Left hindlimb (tissue), 1 donor: ENCODE measurements at places on chromosomes 7 and 10.

- DNase-seq: peak; percentile 74
Observed at GRCh38 chr10:127196282-127197153, at the start of gene INSYN2A. INSYN2A (minus strand) TSS chr10:127196591; CDS start chr10:127176395, 20,196 bp downstream.

- DNase-seq: no peak
Observed at GRCh38 chr7:107528461-107528860, 35.3 kb downstream of the COG5 start.

DNA sequence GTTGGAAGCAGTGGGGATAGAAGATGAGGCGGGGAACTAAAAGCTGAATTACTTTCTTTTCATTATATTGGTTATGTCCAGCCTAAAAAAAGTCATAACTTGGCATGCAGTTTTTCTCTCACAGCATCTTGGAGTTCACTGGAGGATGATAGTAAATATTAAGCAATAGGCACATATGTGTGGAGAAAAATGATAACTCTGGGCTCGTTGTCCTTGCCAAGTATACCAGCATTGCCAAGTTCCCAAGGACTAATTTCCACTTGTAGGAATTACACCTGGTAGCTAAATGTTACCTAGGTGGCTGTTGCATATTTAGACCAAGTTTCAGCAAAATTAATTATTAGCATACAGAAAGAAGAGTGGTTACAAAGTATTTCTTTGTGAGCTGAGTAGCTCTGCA lies 1007.6 kb downstream of the ANKRD7 start:
- no peak for DNase-seq

GRCh38 chr10:119919271-119919670 lies 26.7 kb downstream of the SEC23IP start:
- DNase-seq: no peak

DNA sequence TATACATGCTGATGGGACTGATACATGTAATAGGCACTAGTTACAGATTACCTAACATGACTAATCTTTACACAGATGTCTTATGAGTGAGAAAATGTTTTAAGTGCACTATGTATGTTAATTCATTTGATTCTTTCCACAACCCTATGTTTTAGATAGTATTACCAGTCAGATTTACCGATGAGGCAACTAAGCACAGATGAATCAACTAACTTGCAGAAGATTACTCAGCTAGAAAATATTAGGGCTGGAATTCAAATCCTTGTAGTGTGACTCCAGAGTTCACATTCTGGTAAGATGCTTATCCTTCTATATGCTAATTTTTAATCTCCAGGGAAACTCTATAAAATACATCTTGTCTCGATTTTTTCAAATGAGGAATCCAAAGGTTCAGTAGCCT lies 964.9 kb downstream of the REEP3 start:
- no peak for DNase-seq

DNA sequence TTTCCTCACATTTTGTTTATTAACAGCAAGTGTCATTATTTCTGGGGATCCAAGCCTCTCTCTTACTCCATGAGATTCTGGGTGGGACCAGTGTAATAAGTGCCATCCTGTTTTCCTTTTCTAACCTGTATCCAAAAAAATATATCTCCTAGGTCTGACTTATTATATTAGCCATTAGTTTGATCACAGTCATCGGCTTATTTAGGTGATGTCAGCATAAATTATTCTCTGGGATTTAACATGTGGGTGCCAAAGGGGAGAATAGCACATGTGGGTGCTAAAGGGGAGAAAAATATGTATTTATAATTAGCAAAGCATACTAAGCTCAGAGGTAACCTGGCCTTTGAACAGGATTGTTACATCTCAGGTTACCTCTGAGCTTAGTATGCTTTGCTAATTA lies 293.8 kb upstream of the SEMA3D start:
- DNase-seq: no peak

- peak; percentile 10 for DNase-seq
Observed at GRCh38 chr10:129759214-129760002, 204.7 kb downstream of the EBF3 start.

- no peak for DNase-seq
Observed at GRCh38 chr10:60731134-60731885, 47.0 kb upstream of the CDK1 start.

DNA sequence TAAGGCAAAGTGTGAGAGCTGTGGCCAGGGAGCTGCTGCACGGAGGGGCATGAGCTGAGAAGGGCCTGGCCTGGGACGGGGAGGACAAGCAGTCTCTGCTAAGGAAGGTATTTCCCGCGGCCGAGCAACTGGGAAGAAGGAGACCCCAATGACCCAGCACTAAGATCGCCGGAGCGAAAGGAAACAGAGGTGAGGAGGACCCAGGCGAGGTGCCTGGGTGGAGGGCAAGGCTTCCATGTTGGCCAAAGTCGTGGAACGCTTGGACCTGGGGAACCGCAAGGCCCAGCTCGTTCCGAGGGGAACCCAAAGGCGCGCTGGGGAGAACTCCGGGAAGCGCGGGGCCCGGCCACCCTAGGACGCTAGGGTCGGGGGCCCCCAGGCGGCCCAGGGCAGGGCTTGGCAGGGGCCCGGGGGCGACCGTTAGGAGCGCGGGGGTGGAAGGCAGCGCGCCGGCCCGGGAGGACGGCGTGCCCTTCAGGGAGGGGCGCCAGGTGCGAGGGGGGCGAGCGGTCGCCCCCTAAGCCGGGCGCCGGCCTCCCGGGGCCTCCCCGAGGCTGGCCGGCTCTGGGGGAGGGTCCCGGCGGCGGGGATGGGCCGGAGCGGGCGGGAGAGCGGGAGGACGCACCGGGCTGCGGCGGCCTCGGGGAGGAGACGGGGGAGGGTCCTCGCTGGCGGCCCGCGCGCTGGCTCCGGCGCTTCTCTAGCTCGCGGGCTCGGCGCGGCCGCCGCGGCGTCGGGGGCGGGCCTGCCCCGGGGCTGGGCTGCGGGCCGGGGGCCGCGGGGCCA lies 545 bp downstream of the GIGYF1 start:
- no peak for DNase-seq

GRCh38 chr10:19966751-19967150 lies 150.5 kb downstream of the PLXDC2 start:
- DNase-seq: peak; percentile 55

DNA sequence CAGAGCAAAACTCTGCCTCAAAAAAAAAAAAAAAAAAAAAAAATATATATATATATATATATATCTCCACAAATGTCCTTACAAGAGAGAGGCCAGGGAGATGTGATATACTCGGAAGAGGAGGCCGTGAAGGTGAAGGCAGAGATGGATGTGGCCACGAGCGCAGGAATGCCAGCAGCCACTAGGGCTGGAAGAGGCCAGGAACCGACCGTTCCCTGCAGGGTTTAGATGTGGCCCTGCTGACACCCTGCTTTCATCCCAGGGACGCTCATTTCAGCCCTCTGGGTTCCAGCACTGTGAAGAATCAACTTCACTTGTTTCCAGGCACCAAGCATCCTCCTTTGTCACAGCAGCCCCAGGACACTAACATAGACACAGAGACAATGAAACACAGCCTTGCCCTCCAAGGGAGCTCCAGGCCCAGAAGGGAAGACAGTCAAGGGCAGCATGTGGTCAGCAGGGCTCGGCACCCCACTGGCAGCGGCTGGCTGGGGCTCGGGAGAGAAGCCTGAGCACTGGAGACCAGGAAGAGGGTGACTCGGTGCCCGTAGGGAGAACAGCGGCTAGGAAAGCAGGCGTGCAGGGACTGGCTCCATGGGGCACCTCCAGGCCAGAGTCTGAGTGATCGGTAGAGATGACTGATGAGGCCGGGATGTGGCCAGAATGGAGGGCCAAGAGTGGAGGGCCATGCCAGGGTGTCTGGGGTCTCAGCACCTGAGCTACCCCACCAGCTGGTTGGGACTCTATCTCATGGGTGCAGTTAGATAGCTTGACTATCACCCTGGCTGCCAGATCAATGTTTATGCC lies 7.6 kb downstream of the WDR86 start:
- DNase-seq: no peak

DNA sequence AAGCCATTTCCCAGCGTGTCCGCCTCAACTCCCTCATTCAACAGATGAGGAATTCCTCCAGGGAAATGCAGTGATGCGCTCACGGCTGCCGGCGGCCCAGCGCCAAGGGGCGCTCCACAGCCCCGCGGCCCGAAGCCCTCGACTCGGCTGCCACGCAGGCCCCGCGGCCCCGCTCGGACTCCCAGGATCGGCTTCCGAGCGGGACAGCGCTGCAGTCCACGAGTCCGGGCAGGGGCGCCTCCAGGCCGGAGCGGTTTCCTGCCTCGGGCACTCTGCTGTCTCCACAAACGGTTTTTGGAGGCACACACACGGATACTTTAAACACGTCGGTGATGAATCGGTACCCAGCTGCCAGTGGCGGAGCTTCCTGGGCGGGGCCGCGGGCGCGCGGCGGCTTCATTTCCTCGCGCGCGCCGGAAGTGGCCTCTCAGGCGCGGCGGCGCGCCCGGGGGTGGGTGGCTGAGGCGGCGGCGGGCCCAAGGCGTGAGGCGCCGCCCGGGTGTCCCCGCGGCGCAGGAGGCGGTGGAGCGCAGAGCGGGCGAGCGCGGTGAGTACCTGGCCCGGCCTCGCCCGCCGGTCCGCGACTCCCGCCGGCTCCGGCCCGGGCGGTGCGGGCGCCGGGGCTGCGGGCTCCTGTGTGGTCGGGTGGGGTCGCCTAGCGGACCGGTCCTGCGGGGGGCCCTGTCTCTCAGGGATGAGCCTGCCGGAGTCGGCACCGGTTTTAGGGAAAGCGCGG lies at the start of gene CSGALNACT2:
Gene CSGALNACT2, plus strand, starts transcription at position 425 of the 736 bp plus-strand sequence. CDS start 16,705 bp downstream, outside the sequence.
- DNase-seq: peak; percentile 91

- no peak for DNase-seq
Observed at GRCh38 chr7:44766416-44766801, 17.8 kb downstream of the ZMIZ2 start.

DNA sequence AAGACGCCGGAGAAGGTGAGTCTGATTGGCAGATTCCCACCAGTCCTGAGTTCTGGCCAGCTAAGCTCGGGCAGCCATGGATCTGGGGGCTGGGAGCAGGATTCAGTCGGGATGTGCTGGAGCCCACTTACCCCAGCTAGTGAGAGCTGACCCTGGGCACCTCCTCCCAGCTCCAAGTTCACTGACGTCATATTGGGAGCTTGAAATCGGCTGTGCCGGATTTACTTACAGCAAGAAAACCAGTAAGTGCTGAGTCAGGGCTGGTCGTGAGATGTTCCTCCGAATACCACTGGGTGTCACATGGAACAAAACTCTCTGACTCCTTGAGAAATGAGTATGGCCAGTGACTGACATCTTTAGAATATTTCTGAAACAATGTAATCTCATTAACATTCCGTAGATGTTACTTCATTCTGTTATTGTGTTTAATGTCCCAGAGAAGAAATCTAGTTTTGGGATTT lies 621.2 kb downstream of the SDK1 start:
- DNase-seq: peak; percentile 61

DNA sequence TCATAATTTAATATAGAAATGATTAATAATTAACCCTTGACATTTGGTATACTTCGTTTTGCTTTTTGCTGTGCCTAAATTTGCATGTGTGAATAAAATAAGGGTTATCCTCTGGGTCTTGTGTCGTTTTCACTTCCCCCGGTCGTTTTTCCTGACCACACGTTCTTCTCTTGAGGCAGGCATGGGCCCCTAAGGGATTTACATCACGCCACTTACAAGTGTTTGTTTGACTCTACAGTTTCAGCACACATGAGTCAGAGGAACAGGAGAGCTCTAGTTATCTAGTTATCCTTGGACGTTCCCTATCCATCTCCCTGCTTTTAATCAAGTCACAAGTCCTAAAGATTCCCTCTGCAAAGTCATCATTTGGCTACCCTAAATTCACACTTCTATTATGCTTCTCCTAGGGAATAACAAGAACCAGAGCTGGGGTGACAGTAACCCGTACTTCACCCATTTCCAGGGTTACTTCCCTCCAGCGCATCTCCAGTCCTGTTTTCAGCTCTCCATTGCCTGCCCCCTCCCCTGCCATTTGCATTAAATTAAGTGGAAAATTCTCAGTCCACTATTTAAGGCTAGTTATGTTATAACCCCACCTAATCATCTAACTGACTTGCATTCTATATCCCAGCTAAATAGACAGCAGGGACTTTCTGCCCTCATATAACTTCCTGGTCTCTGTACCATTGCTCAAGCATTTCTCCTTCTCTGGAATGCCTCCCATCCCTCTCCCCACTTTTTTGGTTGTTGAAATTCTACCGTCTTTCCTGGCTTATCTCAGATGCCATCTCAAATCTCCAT lies 206.9 kb downstream of the PTEN start:
- DNase-seq: no peak

DNA sequence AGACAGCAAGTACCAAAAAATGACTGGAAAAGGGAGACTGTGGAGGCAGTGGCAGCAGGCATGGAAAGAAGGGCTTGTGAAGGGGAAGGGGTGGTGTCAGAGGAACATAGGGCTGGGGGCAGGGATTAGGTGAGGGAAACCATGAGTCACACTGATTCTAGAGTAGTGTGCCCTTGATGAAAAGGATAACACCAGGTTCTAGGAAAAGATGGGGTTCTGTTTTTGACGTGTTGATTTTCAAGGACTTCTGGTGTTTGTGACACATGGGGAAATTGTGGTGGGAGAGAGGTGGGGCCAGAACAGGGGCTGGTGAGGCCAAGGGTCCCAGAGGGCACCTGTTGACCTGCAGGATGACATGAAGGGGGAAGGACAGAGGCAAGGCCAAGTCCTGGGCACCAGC lies 57.1 kb downstream of the FIGNL1 start:
- no peak for DNase-seq

DNA sequence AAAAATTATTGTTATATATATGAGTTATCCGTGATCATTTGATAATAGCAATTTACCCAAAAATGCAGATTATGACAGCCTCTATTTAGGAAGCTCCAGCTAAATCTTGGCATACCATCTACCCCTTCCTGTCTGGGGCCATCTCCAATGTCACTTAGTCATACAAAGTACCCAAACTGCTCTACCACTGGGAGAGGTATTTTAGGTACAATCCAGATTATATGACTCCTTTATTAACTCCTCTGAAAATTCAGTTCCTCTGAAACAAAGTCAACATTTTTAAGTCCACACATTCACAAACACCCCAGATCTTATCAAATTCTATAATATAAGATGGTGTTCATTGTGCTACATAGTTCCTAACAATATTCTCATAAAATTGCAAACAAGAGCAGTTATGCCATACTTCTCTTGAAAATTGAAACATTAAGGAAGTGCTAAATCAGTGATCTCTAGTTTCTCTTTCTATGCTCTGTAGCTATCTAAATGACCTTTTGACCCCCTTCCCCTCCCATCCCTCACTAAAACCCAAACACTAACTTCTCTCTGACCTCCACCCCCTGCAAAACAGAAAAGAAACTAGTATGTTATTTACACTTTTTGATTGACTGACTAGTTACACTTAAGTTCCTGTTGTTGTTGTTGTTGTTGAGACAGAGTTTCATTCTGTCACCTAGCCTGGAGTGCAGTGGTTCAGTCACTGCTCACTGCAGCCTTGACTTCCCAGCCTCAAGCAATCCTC lies 16.4 kb downstream of the HOXA1 start:
- no peak for DNase-seq

- DNase-seq: no peak
Observed at GRCh38 chr7:83111391-83111790, 51.3 kb downstream of the PCLO start.

GRCh38 chr10:100043796-100044195 lies 34.0 kb upstream of the DNMBP start:
- peak; percentile 42 for DNase-seq

GRCh38 chr10:94366382-94366781 lies 3.6 kb upstream of the NOC3L start:
- DNase-seq: no peak
